ENCODE measurements at places on chromosomes 3 and 15. TPM values are rescaled to one million over a fixed set of nuclear protein-coding genes. Genes with fewer than 3 reads are reported as not detected.

GRCh38 chr3:82473864-82474541 lies 712.6 kb upstream of the GBE1 start:
- H3K27ac ChIP-seq: no peak overlapping the region
- H3K4me3 ChIP-seq: no peak overlapping the region

DNA sequence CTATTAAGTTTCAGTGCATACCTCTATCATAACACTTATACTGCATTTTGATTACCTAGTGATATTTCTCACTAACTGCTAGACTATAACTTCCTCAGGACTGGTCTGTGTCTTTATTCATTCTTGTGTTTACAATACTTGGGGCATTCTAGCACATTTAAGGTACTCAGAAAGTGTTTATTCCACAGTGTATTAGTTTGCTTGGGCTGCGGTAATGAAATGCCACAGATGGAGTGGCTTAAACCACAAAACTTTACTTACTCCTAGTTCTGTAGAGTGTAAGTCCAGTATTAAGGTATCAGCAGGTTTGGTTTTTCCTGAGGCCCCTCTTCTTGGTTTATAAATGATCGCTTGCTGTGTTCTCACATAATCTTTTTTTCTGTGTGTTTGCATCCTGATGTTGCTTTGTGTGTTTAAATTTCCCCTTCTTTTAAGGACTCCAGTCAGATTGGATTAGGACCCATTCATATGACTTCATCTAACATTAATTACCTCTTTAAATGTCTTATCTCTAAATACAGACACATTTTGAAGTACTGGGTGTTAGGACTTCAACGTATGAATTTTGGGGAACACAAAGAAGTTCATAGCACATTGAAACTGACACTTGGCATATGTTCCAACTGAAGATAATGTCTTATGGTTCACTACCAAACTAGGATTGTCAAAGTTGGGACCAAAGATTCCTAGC lies 23.9 kb downstream of the RNF111 start:
- no peaks in the 10 kb centered on the region for H3K27me3 ChIP-seq
- H3K4me3 ChIP-seq: no peak overlapping the region
- no peak overlapping the region for H3K27ac ChIP-seq
- no peak for DNase-seq
- H3K36me3 ChIP-seq: no peaks in the 10 kb centered on the region

Gene ZIC4
- 2.0 TPM for polyA plus RNA-seq

Gene COX17
- polyA plus RNA-seq: 15.1 TPM
